NCI-H1092 (cell line): ENCODE measurements at places on chromosomes 13 and 19.

DNA sequence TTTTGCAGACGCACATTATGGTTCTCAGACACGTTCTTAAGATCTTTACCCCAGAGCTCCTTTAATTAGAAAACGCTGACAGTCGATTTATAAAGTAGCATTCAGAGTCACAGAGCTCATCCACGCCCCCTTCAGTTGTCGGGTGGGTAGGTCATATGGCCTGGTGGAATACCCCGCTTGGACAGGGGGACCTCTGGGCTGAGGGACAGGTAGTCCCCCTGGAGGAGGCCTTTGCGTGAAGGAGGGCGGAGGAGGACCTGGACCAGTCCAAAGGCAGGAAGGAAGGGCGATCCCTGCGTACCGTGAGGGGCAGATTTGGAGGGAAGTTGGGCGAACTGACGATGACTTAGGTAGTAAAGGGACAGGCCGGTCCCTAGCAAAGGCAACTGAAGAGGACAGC, 20.5 kb downstream of the VASP start:
- DNase-seq = no peak

- no peak for DNase-seq
Measured at GRCh38 chr13:97892717-97893116, 60.8 kb upstream of the IPO5 start.

GRCh38 chr13:48784916-48785548, 131.3 kb downstream of the CYSLTR2 start:
- no peak for DNase-seq

DNA sequence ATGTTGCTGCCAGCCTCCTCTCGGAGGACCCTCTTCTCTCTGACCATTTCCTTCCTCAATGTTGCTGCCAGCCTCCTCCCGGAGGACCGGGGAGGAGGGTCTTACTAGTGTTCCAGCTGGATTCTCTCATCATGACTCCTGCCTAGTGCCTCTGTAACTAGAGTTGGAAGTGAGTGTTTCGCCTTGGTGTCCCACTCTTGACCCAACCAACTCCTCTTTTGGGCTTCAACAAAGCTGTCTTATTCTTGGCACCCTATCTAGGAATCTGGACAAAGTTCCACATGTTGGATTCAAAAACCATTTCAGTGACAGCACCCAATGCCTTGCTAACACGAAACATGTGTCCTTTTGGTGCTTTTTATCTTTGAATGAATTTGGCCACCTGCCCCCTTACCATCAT, 165.4 kb downstream of the GPC5 start:
- no peak for DNase-seq

GRCh38 chr19:48964205-48965039, 687 bp upstream of the FTL start:
- no peak for DNase-seq

DNA sequence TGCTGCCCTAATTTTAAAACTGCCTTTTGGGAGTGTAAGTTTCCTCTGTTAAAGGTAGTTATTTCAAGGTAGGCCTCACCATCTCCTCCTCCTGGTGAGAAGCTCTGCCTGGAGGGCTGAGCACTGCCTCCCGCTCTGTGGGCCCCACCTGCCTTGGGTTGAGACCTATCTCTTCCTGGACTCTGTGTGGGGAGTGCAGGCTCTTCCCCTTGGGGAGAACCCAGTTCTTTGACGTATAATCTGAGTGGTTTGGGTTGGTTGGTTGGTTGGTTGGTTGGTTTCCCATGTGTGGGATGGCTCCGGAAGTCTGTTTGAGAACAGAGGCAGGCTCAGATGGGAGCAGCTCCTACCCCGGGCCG, 39.1 kb downstream of the ACTN4 start:
- no peak for DNase-seq

DNA sequence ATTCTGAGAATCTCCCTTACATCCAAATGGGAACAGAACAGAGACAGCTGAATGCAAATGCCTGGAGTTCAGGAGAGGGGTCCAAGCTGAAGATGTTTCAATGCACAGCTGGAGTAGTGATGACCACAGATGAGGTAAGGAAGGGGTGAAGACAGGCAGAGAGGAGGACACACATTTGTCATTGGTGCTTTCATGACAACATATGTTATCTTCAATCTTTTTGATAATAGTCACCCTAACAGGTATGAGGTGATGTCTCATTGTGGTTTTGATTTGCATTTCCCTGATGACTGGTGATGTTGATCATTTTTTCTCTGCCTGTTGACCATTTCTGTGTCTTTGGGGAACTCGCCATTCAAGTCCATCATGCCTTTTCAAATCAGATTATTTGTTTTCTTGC, 19.2 kb downstream of the SIGLEC7 start:
- no peak for DNase-seq

- DNase-seq = no peak
Measured at GRCh38 chr13:94765814-94766213, 53.5 kb upstream of the SOX21 start.

GRCh38 chr19:46992699-46993535, 26.7 kb upstream of the NPAS1 start:
- no peak for DNase-seq

DNA sequence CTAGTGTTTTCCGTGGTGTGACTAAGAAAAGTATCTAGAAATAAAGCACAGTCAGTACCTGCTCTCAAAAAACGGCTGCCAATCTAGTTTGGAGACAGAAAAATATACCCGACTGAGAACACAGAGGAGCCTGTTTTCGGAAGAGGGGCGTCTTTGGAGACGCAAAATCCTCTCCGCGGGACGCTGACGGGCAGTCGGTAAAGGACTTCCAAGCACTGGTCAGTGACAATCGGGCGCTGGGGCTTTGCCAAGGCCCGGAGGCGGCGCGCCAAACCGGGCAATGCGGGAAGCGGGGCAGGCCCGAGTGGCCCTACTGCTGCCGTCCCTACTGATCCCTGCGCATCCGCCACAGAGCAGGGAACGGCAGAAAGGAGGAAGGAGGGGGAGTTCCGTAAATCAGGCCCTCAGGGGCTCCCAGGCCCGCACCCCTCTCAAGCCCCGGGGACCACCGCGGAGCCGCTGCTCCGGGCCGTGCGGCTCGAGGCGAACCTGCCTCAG, 588 bp upstream of the DPY19L3 start:
- DNase-seq = no peak

GRCh38 chr13:48489666-48490065, 43.2 kb downstream of the RCBTB2 start:
- DNase-seq = no peak

- no peak for DNase-seq
Measured at GRCh38 chr19:47280183-47280797, 5.6 kb downstream of the INAFM1 start.

- DNase-seq = no peak
Measured at GRCh38 chr13:43240278-43240677, 216.9 kb downstream of the DNAJC15 start.

DNA sequence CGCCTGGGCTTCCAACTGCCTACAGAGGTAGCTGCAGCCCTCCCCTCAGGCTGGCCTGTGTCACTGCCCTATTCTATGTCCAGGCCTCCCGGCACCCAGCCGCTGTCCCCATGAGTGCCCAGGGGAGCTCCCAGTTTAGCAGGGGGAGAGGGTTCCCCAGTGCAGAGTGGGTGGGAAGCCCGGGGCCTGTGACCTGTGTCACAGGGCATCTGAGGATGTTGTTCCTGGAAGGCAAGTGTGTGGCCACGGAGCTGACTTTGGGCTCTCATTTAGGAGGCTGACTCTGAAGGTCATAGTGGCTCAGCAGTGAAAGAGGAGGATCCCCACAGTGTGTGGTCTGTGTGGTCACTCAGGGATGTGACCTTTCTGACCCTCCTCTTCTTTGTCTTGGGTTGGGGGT, 25.1 kb downstream of the PPP1R37 start:
- DNase-seq = no peak

DNA sequence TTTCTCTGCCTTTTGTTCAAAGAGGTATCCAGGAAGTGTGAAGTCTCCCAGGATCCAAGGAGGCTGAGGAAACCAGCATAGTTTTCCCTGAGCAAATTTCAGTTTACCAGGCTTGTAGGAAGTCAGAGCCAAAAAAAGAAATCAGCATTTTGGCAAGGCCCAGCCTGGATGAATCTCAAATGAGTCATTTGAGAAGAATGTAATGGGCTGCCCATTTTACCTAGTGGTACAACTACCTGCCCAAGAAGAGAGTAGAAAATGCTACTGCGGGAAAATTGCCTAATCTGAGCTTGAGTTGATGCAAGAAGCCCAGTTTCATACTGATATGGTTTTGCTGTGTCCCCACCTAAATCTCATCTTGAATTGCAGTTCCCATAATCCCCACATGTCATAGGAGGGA, 284.1 kb upstream of the ZNF507 start:
- DNase-seq = no peak
